NCI-H446 (cell line): ENCODE measurements at places on chromosomes 11 and 22.

- no peak for DNase-seq
Observed at GRCh38 chr11:100182927-100183326, 504.2 kb upstream of the ARHGAP42 start.

- no peak for DNase-seq
Observed at GRCh38 chr11:35388061-35388460, 31.3 kb downstream of the SLC1A2 start.

GRCh38 chr22:38845004-38845740 is 1.3 kb upstream of the NPTXR start:
- no peak for DNase-seq

DNA sequence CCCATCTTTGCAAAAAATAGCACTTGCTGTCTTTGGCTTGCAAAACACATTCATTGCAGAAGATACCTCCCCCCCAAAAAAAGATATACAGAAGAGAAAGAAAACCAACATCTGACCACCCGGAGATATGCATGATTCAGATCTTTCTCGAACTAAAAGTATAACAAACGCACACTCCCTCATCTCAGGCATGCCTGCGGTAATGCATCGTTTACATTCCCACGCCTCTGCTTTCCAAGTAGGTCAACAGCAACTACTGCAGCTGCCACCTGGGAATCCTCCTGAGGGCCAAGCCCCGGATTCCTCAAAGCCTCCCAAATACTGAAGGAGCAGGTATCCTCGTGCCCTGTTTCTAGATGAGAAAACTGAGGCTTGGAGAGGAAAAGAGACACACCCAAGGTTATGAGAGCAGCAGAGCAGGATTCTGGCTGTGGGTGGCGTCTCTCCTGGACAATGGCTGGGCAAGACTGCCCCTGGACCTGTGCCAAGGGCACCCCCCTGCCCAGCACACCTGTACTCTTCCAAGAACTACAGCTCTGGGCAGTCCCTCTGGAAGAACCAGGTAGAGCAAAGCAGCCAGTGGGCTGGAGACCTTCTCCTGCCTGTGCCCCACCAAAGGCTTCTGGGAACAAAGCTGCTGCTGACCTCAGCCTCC is 38.1 kb downstream of the NUP50 start:
- DNase-seq = no peak

GRCh38 chr11:33910296-33910957 is 18.6 kb upstream of the LMO2 start:
- no peak for DNase-seq

DNA sequence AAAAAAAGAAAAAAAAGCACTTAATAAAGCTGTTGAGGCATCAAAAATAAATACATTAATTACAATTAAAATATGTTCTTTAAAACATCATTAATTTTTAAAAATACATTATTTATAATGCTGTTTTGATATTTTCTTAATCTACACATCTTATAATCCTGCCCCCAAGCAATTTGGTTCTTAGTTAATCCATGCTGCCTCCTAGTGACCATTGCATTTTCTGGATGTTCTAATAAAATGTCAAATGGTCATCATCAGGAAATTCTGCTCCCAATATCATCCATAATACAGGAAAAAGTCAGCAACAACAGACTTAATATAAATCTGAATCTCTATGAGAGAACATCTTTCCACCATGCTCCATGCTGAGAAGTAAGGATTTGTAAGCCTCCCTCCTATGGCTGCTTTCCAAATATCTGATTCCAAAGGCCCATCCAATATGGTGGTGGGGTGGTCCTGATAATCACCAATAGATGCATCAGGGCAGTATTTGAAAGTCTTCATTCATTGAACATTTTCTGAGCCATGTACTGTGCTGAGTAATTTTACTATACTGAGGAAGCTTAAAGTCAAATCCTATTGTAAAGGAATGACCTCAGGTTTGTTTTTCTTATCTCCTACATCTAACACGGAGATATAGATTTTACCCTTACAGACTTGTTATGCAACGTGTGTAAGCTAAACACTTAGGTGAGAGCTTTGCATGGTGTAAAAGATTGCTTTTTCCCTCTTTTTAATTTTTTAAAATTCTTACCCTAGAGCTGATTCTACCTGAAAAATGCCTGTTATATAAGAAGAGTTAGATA is 124.7 kb upstream of the BMAL1 start:
- DNase-seq = no peak

- peak; percentile 12 for DNase-seq
Observed at GRCh38 chr11:93216511-93217101, 18.8 kb upstream of the SLC36A4 start.

- DNase-seq = no peak
Observed at GRCh38 chr11:61545341-61545740, 35.5 kb downstream of the SYT7 start.

DNA sequence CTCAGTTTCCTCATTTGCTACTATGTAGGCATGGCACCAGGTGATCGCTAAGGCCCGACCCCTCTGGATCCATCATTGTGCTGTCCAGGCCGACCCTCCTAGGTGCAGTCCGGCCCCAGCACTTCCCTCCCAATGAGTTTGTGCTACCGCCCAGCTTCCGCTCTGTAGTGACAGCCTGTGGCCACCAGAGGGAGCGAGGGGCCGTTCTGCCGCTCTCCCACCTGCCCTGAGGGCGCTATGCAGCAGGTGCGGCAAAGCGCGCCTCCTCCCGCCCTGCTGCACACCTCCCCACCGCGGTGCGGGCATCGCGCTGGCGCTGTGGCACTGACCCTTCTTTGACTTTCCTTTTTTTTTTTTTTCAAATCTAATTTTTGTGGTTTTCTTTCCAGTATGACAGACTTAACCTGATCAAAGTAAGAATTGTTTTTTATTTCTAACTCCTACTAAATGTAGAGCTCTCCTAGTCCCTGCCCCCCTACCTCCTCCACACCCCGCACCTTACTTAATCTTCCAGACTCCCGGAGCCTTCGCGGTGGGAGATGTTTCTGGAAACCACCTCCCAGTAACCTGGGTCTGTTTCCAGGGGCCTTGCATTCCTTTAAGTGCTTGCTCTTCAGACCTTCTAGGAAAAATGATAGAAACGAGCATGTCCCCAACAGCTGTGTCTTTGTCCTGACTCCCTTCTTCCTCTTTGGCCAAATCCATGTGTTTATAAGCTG is 73.7 kb downstream of the SCN3B start:
- DNase-seq = no peak

GRCh38 chr11:112634995-112635737 is 326.1 kb upstream of the NCAM1 start:
- peak; percentile 71 for DNase-seq

GRCh38 chr11:1476940-1477736 is 9.4 kb downstream of the MOB2 start:
- DNase-seq = no peak

- no peak for DNase-seq
Observed at GRCh38 chr22:36936362-36937116, 23.1 kb downstream of the CSF2RB start.

DNA sequence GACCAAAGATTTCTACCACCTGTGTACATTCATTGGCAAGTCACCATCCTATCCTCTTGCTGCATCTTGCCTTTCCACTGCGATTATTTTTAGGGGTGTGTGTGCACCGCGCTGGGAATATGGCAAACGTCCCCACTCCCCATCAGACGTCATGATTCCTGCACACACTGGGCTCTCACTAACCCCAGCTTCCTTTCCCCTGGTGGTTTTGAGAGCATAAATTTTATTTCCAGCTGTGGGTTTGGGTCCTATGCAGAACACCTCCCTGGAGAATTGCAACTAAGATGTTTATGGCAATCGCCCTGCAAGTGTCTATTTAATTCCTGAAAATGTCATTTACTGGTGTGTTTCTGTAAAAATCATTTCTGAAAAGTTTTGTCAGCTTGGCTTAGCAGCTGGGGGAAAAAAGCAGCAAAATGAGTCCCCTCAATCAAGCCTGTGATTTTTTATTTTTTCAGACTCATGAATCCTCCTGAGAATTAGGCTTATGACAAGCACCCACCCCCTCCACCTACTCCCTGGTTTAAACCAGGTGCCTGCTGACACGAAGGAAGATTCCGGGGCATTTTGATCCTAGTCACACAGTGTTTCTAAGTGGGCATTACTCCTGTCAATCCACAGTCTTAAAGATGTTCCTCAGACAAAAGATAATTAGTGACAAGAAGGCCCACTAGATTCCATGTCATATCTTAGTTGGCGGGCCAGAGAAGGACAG is 23.8 kb downstream of the UPB1 start:
- no peak for DNase-seq

DNA sequence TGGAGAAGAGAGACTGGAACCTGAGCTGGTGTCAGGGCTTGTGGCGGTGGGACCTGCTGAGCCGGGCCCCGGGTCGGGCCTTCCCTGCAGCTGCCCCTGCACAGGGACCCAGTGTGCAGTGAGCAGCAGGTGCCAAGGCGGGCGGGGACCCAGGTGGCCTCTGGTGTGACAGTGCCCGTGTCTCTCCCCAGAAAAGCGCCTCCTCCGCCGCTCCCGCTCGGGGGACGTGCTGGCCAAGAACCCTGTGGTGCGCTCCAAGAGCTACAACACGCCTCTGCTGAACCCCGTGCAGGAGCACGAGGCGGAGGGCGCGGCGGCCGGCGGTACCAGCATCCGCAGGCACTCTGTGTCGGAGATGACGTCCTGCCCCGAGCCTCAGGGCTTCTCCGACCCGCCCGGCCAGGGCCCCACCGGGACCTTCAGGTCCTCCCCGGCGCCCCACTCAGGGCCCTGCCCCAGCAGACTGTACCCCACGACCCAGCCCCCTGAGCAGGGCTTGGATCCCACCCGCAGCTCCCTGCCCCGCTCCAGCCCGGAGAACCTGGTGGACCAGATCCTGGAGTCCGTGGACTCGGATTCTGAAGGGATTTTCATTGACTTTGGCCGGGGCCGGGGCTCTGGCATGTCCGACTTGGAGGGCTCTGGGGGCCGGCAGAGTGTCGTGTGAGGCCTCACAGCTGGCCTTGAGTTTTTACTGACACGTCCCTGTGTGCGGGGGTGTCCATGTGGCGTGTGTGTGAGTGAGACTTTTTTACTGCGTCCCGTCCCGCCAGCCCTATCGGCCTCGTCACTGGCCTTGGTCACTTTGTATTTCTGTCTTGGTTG is 15.6 kb upstream of the ARHGAP8 start:
- DNase-seq = no peak

GRCh38 chr11:7480113-7480512 is 5.2 kb upstream of the OLFML1 start:
- no peak for DNase-seq

DNA sequence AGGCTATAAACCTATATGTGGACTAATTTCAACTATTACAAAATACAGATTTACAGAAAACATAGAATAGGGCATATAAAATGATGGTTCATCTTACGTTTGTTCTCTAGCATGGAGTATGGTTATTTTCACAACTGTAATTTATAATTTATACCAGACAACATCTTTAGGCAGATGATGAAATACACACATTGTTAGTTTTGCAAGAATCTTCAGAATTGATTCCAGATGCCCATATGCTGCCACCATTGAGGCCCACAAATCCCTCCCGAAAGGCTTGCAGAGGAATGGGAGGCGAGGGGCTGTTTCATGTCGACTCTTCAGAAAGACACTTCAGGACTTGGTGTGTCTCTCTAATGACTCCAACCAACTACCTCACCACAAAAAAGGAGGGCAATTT is 6.2 kb downstream of the PTPN5 start:
- no peak for DNase-seq

DNA sequence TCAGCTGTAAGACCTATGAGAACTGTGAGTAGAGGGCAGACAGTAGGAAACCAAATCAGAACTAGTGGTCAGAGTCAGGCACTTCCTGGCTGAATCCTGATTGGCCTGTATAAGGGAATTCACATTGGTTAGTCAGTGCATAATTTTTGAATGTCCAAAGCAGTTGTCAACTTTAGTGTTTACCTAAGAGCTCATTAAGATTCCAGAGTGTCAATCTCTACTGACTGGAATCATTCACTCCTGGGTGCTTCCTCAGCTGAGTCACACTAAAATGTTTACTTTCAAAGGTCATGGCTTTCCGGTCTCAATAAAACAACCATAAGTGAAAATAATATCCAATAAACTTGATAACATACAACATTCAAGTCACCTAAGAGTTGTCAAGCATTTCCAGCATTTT is 306.1 kb downstream of the C11orf87 start:
- no peak for DNase-seq

- no peak for DNase-seq
Observed at GRCh38 chr11:124766156-124766555, 4.1 kb upstream of the ESAM start.

GRCh38 chr11:23574149-23574548 is 713.9 kb upstream of the CCDC179 start:
- DNase-seq = no peak

GRCh38 chr22:26887456-26887855 is 230.1 kb downstream of the MIAT start:
- DNase-seq = no peak

GRCh38 chr11:112878033-112878601 is 83.1 kb upstream of the NCAM1 start:
- no peak for DNase-seq

DNA sequence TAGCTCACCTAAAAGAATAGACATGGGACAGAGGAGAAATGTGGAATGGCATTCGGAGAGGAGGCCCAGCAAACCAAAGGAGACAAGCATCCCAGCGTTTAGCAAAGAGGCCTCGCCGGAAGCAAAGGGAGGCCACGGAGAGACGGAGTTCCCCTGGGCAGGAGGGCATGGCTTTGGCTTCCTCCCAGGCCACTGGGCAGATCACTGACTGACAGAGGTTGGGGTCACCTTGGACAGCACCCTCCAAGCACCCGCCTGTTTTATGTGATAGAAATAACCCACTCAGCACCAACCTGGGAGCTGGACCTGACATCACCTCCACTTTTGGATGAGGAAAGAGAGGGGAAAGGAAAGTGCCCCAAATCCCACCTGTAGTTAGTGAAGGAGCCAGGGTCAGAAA is 434.1 kb downstream of the BRD1 start:
- DNase-seq = no peak

GRCh38 chr22:36470994-36471331 is 10.5 kb downstream of the TXN2 start:
- DNase-seq = no peak

DNA sequence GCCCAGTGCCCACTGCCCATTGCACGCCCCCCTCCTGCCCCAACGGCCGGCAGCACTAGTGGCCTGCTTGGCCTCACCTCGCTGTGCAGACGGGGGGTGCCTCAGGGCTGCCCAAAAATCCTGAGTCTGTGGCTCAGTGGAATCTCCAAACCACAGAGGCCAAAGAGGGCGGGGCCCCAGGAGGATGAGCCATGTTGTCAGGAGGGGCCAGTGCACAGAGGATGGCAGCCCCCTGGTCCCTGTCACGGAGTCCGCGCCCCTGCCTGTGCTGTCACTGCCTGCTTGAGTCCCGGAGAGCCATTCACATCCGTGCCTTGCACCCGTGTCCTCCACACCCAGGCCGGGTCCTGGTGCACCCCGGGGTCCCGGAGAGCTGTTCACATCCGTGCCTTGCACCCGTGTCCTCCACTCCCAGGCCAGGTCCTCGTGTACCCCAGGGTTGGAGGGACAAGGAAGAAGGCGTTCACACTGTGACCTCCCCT is 36.4 kb upstream of the MUC5AC start:
- no peak for DNase-seq

- DNase-seq = peak; percentile 97
Observed at GRCh38 chr11:92204731-92205130, 19.9 kb upstream of the FAT3 start.

- DNase-seq = no peak
Observed at GRCh38 chr11:47467357-47467756, 18.4 kb upstream of the RAPSN start.
